ENCODE measurements at places on chromosomes 1 and 21.

- DNase-seq, result no peak
Observed at GRCh38 chr1:92323473-92324453, 24.9 kb downstream of the RPAP2 start.

DNA sequence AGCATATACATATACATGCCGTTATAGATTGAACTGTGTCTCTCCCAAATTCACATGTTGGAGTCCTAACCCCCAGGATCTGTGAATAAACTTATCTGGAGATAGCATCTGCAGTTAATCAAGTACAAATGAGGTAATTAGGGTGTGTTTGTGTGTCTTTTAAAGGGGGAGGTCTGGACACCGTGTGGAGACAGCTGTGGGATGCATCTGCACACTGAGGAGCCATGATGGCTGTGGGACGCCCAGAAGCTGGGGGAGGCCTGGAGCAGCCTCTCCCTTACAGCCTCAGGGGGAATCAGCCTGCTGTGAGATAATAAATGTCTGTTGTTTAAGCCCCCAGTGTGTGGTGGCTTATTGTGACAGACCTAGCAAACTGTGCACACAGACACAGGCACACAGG lies 51.8 kb upstream of the COL18A1 start:
- no peak for DNase-seq

- no peak for DNase-seq
Observed at GRCh38 chr1:206415942-206416341, 54.3 kb upstream of the IKBKE start.

- DNase-seq, result no peak
Observed at GRCh38 chr1:99084562-99084961, 79.9 kb upstream of the PLPPR5 start.

DNA sequence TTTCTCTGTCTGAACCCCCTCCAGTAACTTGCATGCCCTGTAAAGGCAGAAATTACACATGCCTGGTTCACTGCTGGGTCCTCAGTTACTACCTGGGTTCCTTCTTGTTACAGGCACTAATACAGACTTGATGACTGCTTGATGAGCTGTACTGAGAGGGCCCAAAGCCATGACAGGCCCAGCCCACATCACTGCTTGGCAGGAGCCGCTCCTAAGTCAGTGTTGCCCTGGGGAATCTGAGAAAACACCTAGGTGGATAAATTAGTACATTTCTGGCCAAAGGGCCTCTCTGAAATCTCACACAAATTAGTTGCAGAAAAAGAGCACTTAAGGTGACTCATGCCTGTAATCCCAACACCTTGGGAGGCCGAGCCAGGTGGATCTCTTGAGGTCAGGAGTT lies 37.8 kb upstream of the IRF2BP2 start:
- DNase-seq, result no peak

- DNase-seq, result no peak
Observed at GRCh38 chr1:202944438-202944921, 13.6 kb downstream of the ADIPOR1 start.

DNA sequence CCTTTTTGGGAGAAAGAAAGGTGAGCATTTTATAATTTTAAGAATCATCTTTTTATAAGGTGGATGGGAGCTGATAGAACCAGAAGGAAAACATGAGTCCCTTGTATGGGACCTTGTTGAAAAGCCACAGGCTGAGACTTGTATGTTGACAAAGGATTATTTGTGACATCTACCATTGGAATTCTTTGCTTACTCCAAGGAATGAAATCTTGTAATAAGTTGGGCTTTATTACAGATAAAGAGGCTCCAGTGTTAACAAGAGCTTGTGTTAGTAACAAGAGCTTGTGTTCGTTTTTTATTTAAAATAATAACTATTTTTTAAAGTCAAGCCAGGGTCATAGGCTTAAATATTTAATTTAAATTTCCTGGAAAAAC lies 201.1 kb upstream of the CHRM3 start:
- DNase-seq, result no peak

DNA sequence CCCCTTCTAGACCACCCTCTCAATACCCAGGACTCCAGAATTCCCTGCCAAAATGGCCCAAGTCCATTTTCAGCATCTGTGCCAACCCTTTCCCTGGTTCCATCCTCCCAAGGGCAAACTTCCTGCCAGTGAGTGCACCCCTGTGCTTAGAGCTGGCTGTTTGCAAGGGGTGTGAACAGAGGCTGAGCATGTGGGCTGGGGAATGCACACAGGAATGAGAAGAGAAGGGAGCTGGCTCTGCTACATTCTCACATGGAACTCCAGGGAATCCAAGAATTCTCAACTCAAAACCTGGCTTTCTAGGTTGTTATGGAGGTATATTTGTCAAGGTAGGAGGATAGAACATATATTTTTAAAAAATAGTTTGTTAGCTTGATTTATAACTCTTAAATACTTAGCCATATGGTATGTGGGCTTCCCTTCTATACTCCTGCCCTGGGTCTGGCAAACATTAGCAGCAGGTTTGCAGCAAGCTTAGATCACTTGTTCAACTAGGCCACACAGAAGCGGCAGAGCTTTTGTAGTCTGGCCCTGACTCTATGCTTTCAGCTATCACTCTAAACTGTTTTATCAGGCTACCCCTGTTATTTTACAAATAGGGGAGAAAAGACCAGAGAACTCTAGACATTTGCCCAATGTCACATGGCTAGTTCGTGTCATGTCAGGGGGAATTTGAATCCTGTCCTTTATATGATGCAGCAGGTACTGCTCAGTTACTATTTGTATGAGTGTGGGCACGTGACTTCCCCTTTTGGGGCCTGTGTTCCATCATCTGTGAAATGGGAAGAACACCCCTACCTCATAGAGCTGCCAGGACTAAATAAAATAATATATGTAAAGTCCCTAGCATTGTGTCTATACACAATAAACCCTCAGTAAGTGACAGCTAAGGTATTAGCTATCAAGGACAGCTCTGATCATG lies 8.1 kb upstream of the STMN1 start:
- DNase-seq, result no peak

DNA sequence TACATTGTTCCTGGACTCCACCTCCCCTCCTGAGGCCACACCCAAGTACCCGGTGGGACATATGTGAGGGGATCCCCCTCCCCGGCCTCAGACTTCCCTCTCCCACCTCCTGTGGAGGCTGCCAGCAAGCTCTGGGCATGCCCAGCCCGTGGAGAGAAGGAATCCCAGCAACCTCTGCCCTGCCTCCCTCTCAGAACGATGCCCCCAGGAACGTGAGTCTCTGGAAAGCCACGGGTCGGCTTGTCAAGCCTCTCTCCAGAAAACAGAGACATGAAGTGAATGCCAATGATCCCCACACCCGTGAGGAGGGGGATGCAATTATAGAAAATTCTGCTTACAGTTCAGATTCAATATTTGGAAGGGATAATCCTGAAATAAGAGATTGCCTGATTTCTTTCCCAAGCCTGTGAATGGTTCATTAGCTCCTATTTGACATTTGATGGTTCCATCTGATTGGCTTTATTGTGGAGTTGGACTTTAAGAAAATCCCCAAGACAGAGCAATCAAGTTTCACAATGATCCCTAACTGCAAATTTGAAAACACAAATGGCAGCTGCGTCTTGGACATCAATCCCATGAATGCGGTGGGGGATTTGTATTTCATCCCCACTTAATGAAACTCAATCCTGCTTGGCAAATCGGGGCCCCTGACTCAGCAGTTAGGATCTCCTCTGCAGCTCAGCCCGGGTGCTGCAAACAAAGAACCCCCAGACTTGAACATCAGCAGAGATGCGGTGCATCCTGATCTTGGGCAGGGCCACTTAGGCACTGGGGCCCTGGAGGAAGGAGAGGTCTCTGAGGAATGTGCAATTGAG lies 9.1 kb upstream of the GUCA2B start:
- DNase-seq, result no peak

DNA sequence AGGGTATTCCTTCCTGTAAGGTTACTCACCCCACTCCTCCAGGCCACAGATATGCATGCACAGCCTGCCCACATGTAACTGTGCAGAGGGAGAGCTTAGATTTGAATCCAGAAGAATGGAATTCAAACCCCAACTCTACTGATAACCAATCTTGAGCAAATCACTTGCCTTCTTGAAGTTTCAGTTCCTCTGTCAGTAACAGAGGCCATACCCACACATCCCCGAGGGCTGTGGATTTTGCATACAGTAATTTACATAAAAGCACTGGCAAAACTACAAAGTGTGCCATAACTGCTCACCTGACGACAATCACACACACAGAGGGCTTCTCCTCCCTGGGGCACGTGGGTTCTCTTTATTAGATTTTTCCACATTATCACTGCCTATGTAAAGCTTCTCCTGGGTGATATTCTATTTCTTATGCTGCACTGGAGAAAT lies 18.6 kb downstream of the CD247 start:
- DNase-seq, result no peak

DNA sequence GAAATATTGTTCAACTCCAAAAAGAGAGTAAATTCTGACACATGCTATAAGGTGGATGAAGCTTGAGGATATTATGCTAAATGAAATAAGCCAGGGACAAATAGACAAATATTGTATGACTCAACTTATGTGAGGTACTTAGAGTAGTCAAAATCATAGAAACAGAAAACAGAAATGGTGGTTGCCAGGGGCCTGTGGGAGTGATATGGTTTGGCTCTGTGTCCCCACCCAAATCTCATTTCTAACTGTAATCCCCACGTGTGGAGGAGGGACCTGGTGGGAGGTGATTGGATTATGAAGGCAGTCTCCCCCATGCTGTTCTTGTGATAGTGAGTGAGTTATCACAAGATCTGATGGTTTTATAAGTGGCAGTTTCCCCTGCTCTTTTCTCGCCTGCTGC lies 24.7 kb upstream of the DISP1 start:
- no peak for DNase-seq

DNA sequence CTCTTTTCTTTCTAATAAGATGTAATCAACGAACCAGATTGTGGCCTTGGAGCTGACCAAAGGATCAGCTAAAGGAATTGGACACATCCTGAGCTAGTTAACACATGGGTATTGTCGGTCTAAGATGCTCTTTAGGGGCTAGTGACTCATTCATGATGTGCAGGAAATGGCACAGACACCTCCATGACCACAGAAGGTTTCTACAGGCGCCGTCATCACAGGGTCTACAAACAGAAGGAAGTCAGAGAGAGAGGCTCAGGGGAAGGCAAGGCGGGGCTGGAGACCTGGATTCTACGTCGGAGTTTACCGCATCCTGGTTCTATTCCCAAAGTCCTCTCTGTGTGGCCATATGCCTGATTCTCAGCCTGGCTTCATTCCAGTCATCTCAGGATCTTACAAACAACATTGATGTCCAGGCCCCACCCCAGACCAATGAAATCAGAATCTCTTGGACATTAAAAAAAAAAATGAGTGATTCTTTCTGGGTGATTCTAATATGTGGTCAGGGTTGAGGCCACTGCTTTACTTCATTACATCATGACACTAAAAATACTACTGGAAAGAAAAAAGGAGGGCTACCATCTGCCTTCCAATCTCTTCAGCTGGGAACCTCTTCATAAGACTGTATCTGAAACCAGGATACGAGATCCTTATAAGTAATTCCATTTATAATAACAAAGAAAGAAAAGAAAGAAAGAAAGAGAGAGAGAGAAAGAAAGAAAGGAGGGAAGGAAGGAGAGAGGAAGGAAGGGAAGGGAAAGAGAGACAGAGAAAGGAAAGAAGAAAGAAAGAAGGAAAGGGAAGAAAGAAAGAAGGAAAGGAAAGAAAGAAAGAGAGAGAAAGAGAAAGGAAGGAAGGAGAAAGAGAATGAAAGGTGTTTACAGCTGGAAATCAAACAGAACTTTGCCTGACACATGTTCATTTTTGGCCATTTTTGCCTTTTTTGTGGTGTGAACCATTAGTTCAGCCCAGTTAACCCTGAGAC lies 11.6 kb upstream of the KCNJ15 start:
- DNase-seq, result peak; percentile 41

- DNase-seq, result no peak
Observed at GRCh38 chr1:89598450-89599331, 34.2 kb upstream of the LRRC8C start.

GRCh38 chr1:247647864-247648263 lies 31.7 kb downstream of the OR13G1 start:
- no peak for DNase-seq

GRCh38 chr1:222373216-222373615 lies 174.7 kb downstream of the HHIPL2 start:
- no peak for DNase-seq

GRCh38 chr21:26389971-26390641 lies 183.0 kb downstream of the CYYR1 start:
- no peak for DNase-seq

DNA sequence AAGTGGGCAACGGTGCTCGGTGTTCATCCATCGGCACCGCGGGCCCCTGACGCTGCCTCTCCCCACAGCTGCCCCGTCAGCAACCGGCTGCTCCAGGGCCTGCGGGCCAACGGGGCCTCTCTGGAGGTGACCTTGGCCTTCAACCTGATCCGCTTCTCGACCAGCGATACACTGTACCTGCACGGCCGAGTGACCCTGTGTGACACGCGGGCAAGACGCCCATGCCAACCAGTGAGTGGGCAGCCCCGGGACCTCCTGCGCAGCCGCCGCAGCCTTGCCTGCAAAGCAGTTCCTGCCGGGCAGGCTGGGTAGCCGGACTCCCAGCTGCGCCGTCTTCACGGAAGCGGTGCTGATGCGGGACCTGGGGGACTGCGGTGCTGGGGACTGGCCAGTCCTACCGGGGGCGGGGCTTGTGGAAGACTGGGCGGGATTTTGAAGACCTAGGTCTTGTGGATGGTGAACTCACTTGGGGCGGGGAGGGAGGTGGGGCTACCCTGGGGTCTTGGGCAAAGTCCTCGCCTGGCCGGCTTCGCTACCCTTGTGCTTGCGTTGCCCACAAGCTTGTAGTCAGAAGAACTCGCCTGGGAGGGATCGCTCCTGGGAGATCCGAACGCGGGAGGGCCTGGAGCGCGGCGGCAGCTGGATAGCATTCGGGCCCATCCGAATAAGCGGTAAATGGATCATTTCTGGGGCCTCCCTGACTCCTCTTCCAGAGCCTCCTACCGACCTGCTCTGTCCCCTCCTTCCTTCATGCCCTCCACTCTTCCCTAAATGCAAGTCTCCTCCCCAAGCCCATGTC lies 8.8 kb upstream of the CEP85 start:
- peak; percentile 21 for DNase-seq

DNA sequence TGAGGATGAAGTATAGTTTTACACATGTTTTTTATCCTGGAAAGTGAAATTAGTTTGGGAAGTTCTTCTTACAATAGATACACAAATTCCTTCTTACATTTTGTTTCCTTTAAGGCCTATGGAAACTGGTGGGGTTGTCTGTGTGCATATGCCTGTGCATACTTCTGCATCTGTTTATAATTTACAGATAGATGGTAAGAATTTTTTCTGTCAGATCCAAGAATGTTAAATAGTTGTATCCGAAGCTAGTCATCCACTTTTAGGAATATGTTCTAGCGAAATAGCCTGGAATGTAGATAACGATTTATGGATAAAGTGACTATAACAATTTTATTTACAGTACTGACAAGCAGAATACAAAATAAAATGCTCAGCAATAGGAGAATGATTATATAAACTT lies 194.1 kb downstream of the ROR1 start:
- DNase-seq, result no peak

- DNase-seq, result no peak
Observed at GRCh38 chr1:12505639-12506280, 112.2 kb downstream of the DHRS3 start.

Measured in stimulated activated CD8-positive, alpha-beta memory T cell treated with anti-CD3 and anti-CD28 coated beads, Interleukin-2, amount 100 ng/mL, for 48 hours (primary cell).